ENCODE measurements at places on chromosomes 7 and 10. TPM values are rescaled to one million over a fixed set of nuclear protein-coding genes. Genes with fewer than 3 reads are reported as not detected.

GRCh38 chr10:3040069-3040468 lies 27.3 kb upstream of the PFKP start:
- H3K4me3 ChIP-seq = no peak overlapping the region
- H3K4me1 ChIP-seq = no peaks in the 10 kb centered on the region
- no peak overlapping the region for H3K27ac ChIP-seq
- H3K36me3 ChIP-seq = no peaks in the 10 kb centered on the region
- no peak for DNase-seq

DNA sequence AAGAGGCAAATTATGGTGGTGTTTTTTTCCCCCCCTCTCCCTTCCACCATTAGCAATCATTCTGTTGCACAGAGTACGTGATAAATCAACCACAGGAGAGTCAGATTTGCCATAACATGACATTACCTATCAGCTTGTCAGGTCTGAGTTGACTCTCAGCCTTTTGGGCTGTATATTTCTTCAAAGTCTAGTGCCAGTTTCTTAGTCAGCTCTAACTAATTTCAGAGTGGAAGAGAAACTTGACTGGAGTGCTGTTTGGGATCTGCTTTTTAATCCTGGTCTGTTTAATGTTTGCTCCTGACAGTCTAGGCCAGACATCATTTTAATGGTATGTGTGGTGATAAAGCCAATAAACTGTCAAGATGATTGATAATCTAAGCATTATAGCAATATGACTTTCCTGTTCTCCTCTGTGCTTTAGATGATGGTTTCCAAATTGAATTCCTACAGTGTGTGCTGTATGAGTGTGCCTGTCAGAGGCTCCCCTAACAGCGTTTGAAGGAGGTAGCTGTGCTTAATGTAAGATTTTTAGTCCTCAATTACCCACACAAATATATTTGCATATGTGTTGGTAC lies 76.9 kb downstream of the LRMDA start:
- H3K4me1 ChIP-seq = peaks cover 19% of the 10 kb centered on the region
- H3K4me3 ChIP-seq = no peak overlapping the region

DNA sequence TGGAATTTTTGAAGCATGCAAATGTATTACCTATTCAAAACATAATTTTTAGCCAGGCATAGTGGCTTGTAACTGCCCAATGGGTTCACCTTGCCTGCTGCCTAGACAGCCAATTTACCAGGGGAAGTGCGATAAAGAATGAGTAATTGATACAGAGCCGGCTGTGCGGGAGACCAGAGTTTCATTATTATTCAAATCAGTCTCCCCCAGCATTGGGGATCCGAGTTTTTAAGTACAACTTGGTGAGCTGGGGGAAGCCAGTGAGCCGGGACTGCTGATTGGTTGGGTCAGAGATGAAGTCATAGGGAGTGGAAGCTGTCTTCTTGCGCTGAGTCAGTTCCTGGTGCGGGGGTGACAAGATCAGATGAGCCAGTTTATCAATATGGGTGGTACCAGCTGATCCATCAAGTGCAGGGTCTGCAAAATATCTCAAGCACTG lies 29.1 kb upstream of the NRBF2 start:
- no peaks in the 10 kb centered on the region for H3K4me1 ChIP-seq
- H3K27ac ChIP-seq = no peak overlapping the region
- no peaks in the 10 kb centered on the region for H3K27me3 ChIP-seq
- no peak for DNase-seq
- no peak overlapping the region for H3K4me3 ChIP-seq
- no peaks in the 10 kb centered on the region for H3K36me3 ChIP-seq

DGKI gene
- polyA plus RNA-seq = not detected

ANKRD61 gene
- polyA plus RNA-seq = not detected

NPTX2 gene
- polyA plus RNA-seq = not detected

DNA sequence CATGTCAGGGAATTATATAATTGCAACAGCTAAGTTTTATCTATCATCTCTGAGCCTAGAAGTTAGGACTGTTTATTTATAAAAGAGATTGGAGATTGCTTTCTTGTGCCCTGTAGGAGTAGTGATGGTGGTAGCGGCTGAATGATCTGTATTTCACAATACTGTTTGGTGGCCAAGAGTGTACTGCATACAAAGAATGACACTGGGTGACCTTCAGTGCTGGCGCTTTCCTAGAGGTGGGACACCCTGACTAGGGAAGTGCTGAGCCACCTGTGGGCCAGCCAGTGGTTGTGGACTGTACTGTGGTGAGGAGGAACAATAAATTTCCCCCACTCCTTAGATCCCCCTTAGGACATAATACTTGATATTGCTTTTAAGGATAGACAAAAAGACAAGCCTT lies 53.0 kb downstream of the COPG2 start:
- H3K4me1 ChIP-seq = no peaks in the 10 kb centered on the region
- peak; percentile 6 for DNase-seq
- no peaks in the 10 kb centered on the region for H3K27me3 ChIP-seq
- H3K4me3 ChIP-seq = no peak overlapping the region

HMX2 gene
- polyA plus RNA-seq = not detected

UNCX gene
- not detected for polyA plus RNA-seq

CDNF gene
- polyA plus RNA-seq = 0.29 TPM

Measured in HepG2 (cell line).